ENCODE measurements at places on chromosomes 3 and 15.
A peak's percentile ranks its signal among the peaks of the same experiment; 100 is the strongest.

DNA sequence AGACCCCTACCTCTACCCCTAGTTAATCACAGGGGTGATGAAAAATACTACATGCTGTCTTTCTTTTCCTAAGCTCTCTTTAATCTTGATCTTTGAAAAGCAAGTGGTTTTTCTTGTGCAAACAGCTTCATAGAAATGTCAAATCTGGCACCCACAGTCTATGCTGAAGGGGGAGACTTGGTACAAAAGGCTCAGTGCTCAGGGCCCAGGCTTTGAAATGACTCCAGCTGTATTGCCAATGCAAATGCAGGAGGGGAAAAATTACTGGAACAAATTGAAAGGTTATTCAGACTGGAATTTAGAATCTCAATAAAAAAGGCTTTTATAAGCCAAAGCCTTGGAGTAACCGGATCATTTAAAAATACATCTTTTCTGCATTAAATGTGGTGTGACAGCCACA is 223.9 kb downstream of the LRTM1 start:
- no peak for DNase-seq

DNA sequence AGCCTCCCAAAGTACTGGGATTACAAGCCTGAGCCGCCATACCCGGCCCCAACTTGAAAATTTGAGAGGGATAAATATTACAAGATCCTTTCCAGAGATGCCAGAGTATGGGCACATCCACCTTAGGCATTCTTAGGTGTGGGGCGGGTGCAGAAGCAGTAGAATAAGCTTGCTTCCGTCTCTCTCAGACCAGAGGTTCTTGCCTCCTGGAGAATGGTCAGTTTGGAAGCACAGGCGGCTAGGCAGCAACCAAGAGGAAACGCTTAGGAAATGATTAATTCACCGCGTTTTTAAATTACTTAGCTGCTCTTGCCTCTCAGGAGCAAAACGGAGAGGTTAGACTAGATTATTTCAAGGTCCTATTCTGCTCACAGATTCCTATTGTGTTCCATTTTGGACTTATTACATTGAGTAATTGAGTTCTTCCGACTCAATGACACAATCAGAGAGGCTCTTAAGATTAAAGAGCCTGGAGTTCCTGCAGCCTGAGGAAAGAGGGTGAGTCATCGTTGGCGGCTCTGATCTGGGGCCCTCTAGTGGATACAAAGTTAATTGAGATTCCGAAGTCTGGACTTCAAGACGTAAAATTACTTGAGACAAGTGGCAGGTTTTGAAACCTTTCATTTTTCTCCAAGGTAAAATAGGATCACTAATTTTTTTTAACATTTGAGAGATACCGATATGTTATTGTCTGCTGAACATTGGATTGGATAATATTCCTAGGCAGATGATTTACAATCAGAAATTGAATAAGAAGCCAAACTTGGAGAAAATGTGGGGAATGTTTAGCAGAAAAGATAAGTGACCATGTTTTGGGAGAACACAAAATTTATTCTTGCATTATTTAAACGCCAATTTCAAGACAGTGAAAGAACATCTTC is 5.8 kb upstream of the TOPAZ1 start:
- peak; percentile 85 for DNase-seq

- DNase-seq, result peak; percentile 16
Measured at GRCh38 chr15:79539401-79539800, 107.3 kb downstream of the MINAR1 start.

DNA sequence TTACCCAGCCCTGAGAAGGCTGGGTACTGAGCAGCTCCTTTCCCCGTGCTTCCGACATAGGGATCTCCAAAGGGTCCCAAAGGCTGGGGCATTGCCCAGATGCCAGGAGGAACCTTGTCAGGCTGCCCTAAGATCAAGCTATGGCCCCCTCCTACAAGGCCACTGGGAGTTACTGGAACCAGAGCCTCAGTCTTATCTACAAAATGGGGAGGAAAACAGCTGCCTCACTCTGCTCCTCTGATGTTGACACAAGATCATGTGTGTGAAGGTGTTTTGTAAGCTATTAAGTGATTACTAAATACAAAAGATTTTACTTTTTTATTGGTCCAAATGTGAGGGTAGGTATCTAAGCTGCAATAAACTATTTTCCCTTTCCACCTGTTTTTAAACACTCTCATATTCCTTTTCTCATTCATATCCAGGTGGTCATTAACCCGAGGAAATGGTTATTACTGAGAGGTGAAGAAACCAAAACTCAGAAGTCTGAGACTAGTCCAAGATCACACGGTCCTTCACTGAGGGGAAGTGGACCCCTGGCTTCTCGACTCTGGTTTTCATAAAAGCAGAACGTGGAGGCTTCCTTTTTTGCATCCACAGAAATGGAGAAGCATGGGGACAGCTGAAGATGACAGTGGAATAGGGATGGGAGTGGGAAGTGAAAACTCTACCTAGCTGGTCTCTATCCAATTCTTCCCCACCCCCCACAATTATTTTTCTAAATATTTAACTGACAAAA is 1.7 kb downstream of the ARPIN start:
- no peak for DNase-seq

GRCh38 chr3:125062904-125063618 is 7.3 kb upstream of the HEG1 start:
- peak; percentile 99 for DNase-seq

DNA sequence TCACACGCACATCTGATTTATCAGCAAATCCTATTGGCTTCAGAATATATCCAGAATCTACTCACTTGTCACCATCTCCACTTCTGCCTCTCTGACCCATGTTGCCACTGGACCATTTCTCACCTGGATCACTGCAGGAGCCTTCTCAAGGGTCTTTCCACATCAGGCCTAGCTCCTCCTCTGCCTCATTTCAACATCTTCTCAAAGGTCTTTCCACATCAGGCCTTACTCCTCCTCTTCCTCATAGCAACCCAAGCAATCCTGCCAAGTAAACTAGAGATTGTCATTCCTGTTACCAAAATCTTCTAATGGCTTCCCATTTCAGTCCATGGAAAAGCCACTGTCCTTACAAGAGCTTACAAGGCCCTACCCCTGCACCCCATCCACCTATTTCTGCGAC is 18.0 kb upstream of the DUT start:
- DNase-seq, result no peak

- no peak for DNase-seq
Measured at GRCh38 chr15:59399465-59400102, 26.9 kb upstream of the MYO1E start.

- peak; percentile 68 for DNase-seq
Measured at GRCh38 chr15:59174835-59175831, 31.5 kb upstream of the LDHAL6B start.

DNA sequence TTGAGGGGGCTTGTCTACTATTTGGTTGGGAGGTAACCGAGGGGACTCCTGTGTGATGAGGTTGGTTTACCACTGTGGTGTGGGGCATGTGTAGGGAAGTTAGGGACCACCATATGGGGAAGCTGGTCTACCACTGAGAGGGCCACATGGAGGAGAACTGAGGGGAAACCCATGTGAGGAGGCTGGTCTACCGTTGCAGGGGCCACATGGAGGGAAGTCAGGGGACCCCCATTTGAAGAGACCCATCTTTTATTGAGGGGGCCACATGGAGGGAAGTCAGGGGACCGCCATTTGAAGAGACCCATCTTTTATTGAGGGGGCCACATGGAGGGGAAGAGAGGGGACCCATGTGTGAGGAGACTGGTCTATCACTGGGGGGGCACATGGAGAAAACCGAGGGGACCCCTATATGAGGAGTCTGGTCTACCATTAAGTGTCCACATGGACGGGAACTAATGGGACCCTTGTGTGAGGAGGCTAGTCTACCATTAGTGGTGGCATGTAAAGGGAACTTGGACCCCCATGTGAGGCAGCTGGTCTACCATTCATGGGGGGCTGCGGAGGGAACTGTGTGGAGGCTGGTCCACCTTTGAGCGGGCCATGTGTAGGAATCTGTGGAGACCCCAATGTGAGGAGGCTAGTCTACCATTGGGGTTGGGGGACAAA is 165.5 kb downstream of the FBLN2 start:
- DNase-seq, result no peak

DNA sequence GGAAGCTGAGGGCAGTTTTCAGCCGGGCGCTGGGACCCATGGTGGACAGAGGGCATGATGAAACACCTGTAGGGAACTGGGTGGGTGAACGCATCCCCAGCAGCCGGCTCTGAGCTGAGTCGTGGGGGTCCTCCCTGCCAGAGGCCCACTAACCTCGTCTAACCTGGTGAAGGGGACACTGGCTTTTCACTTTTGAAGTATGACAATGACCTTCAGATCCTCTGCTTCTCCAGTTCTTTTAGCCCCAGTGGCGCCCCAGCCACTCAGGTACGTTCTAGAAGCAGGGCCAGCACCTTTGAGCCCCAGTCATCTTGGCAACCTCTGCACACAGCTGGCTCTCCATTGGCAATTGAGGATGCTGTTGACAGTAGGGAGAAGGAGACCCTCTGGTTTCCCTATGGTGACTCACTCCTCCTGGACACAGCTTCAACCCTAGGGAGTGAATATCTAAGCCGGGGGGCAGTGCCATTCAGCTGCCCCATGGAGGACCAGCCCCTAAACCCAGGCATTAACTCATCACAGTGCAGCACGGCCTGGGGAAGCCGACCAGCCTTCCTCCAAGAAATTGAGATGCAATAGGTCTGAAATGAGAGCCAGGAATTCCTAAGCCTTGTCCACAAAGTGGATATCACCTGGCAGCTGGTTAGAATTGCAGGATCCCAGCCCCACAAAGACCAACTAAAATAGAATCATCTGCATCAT is 46.1 kb downstream of the CMTM6 start:
- no peak for DNase-seq

- no peak for DNase-seq
Measured at GRCh38 chr15:96947296-96948229, 617.1 kb downstream of the NR2F2 start.

DNA sequence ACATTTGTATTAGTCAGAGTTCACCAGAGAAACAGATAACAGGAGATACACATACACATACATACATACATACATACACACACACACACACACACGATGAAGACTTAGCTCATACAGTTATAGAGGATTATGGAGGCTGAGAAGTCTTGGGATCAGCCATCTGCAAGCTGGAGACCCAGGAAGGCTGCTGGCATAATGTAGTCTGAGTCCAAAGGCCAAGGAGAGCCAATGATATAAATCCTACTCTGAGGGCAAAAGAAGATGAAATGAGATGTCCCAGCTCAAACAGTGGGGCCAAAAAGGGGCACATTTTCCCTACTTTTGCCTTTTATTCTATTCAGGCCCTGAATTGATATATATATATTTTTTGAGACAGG is 6.4 kb upstream of the TTC14 start:
- no peak for DNase-seq

GRCh38 chr15:96351761-96352603 is 21.5 kb downstream of the NR2F2 start:
- no peak for DNase-seq

DNA sequence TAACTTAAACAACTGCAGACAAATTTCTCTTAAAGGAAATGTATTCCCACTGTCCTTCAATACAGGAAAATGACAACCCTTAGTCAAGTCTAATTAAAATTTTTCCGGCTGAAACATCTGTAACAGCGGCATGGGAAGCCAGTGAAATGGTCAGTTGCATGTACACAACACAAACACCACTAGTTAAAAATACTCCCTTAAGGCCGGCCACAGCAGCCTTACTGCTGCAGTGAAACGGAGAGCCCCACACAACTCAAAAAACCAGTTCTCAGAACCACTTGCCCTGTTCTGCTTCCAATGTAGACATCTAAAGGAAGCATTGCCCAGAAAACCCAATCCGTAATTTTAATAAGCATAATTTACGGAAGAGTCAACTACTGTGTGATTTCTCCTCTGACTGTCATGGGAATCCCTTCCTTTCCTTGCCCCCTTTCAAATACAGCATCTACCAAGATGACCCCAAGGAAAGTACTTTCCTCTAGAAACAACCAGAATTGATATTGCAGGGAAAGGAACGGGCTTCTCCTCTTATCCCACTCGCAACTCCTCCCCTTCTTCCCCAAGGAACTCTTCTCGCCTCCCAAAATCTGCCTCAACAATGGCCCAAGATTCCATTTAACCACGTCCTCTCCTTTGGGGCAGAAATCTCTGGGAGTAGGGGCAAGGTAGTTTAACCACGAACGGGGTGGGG is 1.6 kb downstream of the FBN1 start:
- peak; percentile 42 for DNase-seq

GRCh38 chr15:70132139-70132538 is 34.4 kb upstream of the TLE3 start:
- DNase-seq, result no peak

DNA sequence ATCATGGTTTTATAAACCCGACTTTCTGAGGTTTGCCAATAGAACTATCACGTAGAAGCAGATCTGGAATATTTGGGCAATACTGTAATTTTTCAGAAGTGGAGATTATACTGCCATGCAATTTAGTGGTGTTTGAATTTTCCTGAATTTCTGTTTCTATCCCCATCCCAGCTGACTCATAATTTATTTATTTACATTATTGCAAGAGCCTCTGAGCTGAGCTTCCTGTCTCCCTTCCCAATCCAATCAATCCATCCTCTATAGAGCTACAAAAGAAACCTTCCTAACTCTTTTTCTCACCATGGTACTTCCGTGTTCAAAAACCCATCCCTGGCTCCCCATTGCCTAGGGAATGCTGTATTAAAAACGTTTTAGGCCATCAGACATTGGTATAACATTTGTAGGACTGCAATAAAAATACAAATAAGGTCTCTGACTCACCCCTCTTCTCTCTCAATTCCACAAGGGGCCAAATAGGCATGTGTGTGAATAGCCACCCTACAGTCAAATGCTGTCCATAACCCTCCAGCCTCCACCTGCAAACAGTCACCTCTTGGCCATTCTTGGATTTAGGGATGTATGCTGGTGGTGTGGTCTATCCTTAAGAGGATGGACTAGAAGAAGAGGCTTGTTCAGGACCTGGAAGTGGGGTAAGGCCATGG is 190.7 kb downstream of the CD47 start:
- peak; percentile 53 for DNase-seq

DNA sequence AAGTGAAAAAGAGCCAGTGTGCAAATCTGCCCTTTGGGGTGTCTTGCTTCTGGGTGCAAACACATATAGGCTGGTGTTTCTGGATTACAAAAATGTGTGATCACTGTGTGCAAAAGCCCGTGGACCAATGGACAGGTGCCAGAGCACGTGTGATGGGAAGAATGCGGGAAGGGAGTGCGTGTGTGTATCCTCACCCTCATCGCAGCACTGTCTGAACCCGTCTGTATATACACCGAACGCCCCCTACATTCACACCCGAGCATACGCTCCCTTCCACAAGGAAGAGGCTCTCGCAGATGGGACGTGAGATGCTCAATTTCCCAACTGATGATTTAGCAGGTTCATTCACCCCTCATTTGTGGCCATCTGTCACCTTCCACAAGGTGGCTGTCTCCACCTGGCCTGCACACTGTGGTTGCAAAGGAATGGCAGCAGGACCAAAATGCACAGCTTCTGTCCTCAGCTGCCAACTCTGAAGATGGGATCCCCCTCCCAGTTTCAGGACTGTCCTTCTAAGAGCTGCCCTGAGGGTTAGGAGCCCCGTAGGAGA is 19.4 kb upstream of the SLC6A1 start:
- DNase-seq, result no peak

- DNase-seq, result no peak
Measured at GRCh38 chr15:67931861-67932260, 92.0 kb upstream of the RNU6-1 start.

- peak; percentile 94 for DNase-seq
Measured at GRCh38 chr15:30953731-30954378, 37.6 kb downstream of the MTMR10 start.
